ENCODE measurements at places on chromosomes 11 and 22.

DNA sequence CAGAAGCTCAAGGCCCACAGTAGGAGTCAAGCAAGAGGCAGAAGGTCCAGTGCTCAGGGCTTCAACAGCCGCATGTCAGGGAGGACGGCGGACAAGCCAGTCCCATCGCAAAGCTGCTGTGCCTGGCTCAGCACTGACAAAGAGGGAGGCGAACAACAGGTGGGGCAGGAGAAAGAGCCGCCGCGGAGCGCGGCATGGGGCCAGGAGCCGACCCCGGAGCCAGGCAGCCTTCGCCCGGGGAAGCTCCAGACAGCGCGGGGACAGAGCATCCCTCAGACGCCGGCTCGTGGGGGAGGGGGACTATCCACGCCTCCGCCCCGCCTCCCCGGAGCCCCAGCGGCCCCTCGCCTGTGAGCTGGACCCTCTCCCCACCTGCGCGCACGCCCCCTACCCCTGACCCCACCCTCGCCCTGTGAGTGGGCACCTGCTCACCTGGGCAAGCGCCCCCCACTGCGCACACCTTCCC is 369 bp downstream of the DHCR7 start:
- DNase-seq = no peak

- no peak for DNase-seq
Observed at GRCh38 chr11:111845276-111846028, 25.9 kb downstream of the ALG9 start.

GRCh38 chr11:69059985-69060384 is 11.3 kb downstream of the TPCN2 start:
- DNase-seq = no peak

DNA sequence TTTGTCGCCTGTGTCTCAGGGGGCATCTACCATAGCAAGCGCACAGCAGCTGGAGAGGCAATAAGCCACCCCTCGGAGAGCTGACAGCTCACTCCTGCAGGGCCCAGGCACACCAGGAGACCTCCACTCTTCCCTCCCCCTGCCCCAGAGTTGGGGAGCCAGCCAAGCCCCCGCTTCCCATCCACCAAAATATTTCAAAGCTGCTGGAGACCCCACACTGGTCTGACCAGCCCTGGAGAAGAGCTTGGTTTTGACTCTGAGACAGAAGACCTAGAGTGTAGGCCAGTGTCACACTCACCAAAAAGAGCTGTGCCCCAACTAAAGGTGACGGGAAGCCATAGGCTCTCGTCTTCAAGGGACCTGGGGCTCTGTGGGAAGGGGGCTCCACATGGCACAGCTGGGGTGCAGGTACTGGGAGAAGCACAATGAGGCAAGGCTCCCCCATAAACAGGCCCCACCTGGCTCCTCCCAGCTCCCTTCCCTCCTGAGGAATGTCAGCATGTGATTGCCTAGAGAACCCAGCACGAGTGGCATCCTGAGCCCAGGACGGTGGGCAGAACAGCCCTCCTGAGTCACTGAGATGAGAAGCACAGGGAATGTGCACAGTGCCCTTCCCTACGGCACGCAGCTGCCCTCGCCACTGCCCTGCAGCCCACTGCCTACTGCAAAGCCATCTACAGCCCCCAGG is 5.8 kb upstream of the GNAZ start:
- no peak for DNase-seq

GRCh38 chr22:21797444-21798221 is 62.0 kb upstream of the YPEL1 start:
- no peak for DNase-seq

GRCh38 chr11:75422248-75423231 is 10.5 kb downstream of the KLHL35 start:
- no peak for DNase-seq
